ENCODE measurements at places on chromosomes 5 and 9. TPM values are rescaled to one million over a fixed set of nuclear protein-coding genes. Genes with fewer than 3 reads are reported as not detected.

AFAP1L1 gene
- 9.1 TPM for total RNA-seq

DNA sequence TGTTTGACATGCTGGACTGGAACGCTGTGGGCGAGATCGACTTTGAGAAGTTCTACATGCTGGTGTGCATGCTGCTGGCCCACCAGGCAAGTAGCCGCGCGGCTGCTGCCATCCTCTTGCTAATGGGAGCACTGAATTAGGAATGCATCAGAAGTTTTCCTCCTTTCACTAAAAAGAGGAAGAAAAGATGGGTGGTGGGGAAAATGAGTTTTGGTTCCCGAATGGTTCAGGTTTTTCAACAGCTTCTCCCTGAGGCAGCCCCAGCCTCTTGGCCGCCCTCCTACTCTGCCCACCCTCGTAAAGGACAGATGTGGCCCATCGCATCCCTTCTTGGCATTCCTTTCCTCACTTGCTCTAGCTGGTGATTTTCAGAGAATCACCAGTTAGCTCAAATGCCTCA, 5.5 kb downstream of the EFCAB9 start:
- DNase-seq, result no peak

AGTPBP1 gene
- 8.0 TPM for total RNA-seq

PCDHB7 gene
- 2.1 TPM for total RNA-seq

DNA sequence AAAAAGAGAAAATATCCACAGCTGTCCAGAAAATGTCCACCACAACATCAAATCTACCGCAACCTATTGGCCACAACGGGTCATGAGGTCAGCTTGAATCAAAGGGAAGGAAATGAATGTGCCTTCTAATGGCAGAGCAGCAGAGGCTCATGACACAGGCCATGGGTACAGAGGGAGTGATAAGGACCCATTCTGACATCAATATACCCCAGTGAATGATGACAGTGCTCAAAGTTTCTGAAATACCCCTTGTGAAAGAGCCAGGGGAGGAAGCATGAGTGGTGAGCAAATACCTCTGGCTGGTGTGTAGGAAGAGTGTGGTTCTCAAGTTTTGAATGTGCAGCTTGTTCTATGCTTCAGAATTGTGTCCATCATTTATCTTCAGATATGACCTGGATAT, 348.2 kb downstream of the IRX1 start:
- DNase-seq, result no peak

DNA sequence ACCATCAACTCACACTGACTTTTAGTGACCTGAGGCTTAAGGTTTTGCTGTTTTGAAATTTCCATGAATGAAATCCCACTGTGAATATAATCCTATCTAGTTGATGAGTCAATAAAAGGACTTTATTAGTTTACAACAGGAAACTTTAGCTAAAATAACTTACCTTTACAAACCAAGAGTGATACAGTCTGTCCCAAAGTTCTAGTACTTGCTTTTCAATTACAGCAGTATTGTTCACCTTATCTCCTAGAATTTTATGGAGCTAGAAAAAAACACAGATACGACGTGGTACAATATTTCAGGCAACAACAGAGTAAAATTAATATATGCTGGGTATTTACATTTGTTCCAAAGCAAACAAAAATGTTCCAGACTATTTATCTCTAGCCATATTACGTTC, 46.9 kb upstream of the CTNNAL1 start:
- no peak for DNase-seq

MYOZ3 gene
- total RNA-seq, result 0.34 TPM

Data from M059J (cell line).